ENCODE measurements at places on chromosomes 1 and 21. TPM values are rescaled to one million over a fixed set of nuclear protein-coding genes. Genes with fewer than 3 reads are reported as not detected.

DNA sequence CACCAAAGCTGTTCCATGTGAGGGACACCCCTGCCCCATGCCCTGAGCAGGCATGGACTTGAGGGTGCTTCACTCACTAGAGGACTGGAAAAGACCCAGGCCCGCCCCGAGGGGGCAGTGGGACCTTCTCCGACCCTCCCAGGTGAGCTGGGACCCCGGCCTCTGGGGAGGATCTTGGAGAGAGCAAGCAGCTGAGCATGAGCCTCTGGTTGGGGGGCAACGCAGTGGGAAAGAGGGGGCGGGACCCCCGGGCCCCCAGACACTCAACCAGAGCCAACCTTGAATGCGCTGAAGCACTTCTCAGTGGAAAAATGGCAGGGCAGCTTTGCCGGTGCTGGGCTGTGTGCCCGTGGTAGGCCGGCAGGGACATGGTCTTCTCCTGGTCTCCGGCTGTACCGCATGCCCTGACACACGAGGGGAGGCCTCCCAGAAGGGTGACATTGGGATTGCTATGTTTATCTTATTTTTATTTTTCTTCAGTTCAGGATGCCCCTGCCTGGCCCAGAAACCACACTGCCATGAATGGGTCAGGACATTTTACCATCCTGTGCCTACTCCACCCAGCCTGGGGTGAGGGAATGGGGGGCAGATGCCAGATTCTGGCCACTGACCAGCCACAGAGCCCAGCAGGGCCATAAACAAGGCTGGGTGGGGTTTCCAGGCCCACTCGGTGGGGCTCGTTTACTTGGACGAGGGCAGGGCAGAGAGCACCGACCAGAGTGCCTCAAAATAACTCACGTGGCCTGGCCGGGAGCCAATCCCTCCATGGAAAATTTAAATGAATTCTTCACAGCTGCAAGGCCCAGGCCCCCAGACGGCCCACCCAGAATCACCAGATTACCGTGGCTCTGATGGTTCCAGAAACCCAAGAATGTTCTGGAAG lies 17.2 kb upstream of the LAPTM5 start:
- no peak for DNase-seq

GRCh38 chr1:10063878-10064277 lies 31.1 kb downstream of the UBE4B start:
- DNase-seq: no peak

- DNase-seq: no peak
Measured at GRCh38 chr1:46689897-46690296, 18.2 kb downstream of the TEX38 start.

DNA sequence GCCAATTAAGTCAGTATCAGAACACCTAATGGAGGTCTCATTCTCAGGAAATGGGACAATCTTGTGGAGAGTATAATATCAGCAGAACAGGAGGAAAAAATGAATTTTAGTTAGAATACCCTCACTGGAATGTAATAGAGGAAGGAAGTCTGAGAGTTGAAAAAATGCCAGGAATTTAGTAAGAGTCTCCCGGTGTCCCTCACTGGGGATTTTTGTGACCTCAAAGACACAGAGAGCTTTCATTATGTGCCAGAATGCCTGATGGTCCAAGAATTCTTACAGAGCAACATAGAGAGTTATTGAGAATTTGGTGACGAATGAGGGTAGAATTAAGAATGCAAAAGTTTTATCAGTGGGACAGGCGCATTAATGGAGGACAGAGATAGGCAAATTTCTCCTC lies 443.5 kb upstream of the B3GALT2 start:
- no peak for DNase-seq

DNA sequence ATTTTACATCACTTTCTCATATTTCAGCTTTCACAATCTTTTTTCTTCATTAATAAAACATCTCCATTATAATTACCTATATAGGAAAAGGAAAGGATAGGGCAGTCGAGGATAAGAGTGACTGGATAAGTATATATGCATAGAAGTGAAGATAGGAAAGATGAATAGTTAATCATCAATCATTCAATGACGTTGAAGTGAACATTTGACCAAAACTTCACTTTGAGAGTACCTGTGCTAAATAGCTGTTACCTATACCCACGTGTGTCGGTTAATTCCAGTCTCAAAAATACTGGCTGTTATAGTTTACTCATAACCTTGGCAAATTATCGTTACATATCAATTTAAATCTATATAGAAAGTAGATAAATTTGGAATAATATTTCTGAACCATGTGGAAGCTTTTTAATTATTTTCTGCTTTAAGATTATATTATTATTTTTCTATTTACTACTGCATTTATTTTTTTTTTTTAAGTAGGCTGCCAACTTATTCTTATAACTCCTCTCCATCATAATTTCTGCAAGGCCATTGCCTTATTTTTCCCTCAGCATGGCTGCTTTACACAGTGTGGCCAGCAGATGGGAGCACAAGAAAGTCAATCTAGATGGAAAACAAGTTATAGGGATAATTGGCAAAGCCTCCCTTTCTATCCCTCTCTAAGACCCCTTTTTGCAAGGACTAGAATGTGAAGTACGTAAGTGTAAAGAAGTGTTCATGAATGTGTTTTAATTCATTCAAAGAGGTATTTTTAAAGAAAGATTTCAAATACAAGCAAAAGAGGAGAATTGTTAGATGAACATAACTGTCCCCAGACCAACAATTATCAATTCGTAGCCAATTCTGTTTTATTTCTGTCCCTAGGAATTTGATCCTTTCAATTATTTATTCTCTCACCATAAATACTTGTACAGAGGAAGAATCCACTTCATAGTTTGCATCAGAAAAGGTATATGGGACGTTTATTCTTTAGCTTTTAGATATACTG lies 290.4 kb downstream of the KCNT2 start:
- peak; percentile 54 for DNase-seq

Gene ARHGAP30
- total RNA-seq: not detected

Gene SLC45A3
- 1.1 TPM for total RNA-seq

Gene HRNR
- total RNA-seq: not detected

Gene PI4KB
- 94.5 TPM for total RNA-seq

All from IMR-90 (cell line).